DMS153 (cell line): ENCODE measurements at places on chromosomes 16 and 17.

DNA sequence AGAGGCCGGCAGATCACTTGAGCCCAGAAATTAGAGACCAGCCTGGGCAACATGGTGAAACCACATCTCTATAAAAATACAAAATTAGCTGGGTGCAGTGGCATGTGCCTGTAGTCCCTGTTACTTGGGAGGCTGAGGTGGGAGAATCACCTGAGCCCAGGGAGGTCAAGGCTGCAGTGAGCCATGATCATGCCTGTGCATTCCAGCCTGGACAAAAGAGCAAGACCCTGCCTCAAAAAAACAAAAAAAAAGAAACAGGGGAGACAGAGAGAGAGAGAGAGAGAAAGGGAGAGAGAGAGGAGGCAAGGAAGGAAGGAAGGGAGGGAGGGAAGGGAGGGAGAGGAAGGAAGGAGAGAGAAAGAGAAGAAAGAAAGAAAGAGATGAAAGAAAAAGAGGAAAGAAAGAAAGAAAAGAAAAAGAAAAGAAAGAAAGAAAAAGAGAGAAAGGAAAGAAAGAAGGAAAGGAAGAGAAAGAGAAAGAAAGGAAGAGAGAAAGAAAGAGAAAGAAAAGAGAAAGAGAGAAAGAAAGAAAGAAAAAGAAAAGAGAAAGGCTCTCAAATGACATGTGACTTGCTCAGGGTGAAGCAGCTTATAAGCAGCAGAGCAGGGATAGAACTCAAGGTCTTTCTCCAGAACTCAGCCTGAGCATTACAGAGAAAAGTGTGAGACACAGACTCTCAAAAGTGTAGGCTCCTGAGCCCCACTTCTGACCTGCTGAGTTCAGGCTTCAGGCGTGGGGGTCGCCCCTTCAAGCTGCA, 15.5 kb downstream of the CX3CL1 start:
- no peak for DNase-seq

DNA sequence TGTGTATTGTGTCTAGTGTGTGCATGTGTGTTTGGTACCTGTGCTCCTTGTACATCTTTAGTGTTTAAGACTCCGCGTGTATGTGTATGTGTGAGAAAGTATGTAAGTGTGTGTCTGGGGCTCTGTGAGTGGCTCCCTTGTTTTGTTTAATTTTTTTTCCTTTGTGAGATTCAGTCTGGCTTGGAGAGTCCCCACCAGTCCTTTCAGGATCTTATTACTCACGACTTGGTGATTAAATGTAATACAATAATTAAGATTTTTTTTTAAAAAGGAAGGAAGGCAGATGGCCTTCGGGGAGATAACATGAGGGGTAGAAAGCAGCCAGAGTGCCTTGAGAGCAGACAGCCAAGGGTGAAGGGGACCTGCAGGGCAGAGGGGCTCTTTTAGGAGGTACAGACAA, 33.9 kb downstream of the FZD2 start:
- no peak for DNase-seq

GRCh38 chr16:17304491-17305119, 166.2 kb downstream of the XYLT1 start:
- DNase-seq = no peak

GRCh38 chr16:85055493-85056210, 28.1 kb downstream of the KIAA0513 start:
- DNase-seq = no peak

- no peak for DNase-seq
Measured at GRCh38 chr16:72094266-72094610, 591 bp downstream of the DHX38 start.

GRCh38 chr17:51169340-51169739, 3.1 kb downstream of the NME2 start:
- DNase-seq = no peak
